ENCODE measurements at places on chromosomes 16 and 17. TPM values are rescaled to one million over a fixed set of nuclear protein-coding genes. Genes with fewer than 3 reads are reported as not detected.

The GFAP gene
- not detected for total RNA-seq

The RPTOR gene
- total RNA-seq, result 27.7 TPM

The KRTAP2-3 gene
- not detected for total RNA-seq

The SLC35G6 gene
- total RNA-seq, result not detected

The TBC1D3B gene
- not detected for total RNA-seq

The NUBP2 gene
- total RNA-seq, result 128 TPM

The CD300E gene
- total RNA-seq, result not detected

The CHCT1 gene
- total RNA-seq, result not detected
